Smooth muscle cell of the brain vasculature (primary cell): ENCODE measurements at places on chromosomes 7 and 10.

- DNase-seq, result no peak
Observed at GRCh38 chr10:125639846-125640245, 43.1 kb downstream of the TEX36 start.

DNA sequence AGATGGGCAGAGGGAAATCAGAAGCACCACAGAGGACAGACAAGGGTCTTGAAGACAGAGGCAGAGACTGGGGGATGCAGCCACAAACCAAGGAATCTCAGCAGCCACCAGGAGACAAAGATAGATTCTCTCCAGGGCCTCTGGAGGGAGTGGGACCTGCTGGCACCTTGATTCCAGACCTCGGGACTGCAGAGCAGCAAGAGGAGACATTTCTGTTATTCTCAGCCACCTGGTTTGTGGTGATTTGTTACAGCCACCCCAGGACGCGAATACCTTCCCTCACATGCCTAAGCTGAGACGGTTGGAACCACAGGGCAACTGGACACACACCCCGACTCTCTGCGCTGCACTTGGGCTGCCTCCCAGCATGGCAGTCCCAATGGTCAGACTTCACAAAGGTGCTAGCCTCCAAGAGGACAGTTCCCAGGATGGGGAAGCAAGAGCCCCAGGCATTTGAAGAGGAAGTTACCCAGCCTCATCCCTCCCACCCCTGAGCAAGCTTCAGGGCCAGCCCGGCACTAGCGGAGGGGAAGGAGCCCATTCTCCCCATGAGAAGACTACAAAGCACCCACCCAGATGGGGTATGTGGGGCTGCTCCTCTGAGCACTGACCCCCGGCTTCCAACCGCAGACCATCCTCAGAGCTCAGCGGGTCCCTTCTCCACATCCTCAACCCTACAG, 104.6 kb upstream of the INSIG1 start:
- no peak for DNase-seq

GRCh38 chr7:75040512-75040911, 33.1 kb downstream of the RCC1L start:
- DNase-seq, result no peak

DNA sequence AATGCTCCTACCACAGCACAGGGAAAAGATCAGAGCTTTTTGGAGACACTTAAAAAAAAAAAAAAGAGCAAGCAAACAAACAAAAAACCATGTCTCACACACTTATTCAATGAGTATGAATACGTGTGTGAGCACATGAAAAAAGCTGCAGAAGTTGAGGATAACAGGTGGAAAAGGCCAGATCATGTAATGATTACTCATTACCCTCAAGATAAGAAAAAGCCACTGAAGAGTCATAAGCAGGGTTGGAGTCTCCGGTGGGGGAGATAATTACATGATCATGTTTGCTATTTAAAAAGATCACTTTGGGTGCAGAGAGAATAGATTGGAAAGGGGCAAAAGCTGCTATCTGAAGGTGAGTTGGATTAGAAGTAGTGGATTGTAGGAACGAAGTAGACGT, 77.0 kb downstream of the POU6F2 start:
- no peak for DNase-seq

DNA sequence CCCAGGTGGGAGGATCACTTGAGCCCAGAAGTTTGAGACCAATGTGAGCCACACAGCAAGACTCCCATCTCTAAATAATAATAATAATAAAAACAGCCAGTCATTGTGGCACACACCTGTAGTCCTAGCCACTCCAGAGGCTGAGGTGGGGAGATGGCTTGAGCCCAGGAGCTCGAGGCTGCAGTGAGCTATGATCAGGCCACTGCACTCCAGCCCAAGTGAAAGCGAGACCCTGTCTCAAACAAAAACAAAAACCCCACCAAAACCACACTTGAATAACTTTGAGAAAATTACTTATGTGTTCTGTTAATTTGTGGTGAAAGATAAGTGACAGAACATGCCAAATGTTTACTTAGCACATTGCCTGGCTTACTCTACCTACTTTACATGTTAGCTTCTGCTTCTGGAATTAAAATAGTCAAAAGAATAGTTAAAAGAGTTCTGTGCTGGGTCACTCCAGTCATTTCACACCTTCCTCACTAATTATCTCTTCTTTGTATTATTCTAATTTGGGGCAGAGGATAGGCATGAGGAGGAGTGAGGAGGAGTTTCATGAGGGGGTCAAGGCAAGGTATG, 9.8 kb downstream of the TMEM60 start:
- DNase-seq, result no peak

GRCh38 chr10:7788639-7789286, 786 bp downstream of the ATP5F1C start:
- DNase-seq, result no peak

DNA sequence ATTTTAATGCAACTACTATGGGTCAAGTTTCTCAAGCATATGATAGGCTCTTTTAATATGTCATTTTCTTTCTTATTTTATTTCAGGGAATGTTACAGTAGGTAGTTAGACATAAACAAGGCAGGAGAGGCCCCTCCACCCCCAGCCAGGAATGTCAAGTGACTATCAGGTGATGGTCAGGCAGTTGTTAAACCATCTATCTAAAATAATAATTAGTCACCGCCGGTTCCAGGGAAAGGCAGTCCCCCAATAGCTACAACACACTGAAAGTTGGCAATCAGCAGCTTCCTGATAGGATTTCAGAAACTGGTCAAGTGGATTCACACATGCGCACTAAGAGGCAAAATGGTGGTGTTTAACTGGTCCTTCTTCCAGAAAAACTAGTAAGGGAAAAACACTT, 9.3 kb downstream of the OLAH start:
- no peak for DNase-seq

GRCh38 chr10:122127943-122128342, 139.0 kb downstream of the TACC2 start:
- DNase-seq, result no peak

GRCh38 chr10:5545778-5546710, 21.3 kb downstream of the CALML3 start:
- peak; percentile 91 for DNase-seq

DNA sequence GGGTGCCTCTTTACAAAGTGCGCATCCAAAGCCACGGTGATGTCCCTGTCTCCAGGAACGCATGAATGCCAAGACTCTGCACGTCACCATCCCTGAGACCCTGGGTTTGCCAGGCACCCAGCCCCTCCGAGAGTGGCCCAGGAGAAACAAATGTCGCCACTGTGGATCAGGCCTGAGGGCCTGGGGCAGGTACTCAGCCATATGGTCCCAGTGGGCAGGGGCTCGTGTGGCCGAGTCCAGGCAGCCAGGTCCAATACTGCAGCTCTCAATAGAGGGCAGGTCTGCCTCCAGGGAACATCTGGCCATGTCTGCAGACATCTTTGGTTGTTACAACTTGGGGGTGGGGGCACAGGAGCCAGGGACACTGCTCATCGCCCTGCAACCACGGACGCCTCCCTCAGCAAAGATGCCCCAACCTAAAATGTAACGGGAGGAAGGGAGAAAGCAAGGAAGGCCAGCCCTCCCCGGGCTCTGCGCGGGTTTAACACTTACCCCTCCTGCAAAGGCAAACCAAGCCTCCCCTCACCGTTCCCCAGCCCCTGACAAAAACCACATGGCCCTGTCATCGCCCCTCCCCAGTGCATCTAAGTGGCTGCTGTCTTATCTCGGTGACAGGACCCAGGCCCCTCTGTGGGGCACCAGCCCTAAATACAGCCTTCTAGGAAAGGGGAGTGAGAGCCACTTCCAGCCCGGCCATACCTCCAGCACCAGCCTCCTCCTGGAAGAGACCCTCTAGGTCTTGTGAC, 10.3 kb upstream of the PAPOLB start:
- DNase-seq, result no peak

- DNase-seq, result no peak
Observed at GRCh38 chr7:27151341-27151930, 947 bp downstream of the HOXA3 start.

DNA sequence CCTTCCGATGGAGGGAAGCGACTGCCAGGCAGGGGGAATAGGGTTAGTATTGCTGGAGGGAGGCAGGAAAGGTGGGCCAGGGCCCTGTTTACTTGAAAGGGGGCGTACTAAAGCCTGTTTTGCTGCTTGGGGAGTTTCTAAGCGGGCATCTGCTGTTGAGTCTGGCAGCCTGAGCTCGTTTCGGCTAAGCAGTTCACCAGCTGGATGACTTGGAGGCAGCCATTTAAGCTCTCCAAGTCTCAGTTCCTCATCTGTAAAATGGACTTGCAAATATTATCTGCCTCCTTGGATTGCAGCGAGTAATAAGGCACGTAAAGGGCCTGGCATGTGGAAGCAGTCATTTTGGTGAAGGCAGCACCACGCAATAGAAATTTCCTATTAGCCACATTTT, 44.0 kb downstream of the LDB3 start:
- no peak for DNase-seq

- DNase-seq, result no peak
Observed at GRCh38 chr10:3692387-3692999, 92.5 kb downstream of the KLF6 start.

DNA sequence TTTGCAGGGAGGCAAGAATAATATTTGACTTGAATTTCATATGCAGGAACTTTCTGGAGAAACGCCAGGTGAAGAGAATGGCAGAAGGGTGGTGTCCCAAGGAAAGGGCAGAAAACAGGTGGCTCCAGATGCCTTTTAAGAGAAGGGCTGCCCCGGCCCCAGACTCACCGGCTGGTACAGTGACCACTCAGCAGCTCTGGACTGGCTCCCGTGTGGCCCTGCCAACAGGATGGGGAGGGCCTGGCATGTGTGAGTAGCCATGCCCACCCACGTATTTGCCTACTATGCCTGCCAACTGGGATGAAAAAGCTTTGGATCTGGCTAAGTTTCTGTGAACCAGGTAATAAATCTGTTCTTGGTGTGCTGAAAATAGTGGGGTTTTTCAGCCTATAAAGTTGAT, 159.5 kb downstream of the PRKAG2 start:
- no peak for DNase-seq

DNA sequence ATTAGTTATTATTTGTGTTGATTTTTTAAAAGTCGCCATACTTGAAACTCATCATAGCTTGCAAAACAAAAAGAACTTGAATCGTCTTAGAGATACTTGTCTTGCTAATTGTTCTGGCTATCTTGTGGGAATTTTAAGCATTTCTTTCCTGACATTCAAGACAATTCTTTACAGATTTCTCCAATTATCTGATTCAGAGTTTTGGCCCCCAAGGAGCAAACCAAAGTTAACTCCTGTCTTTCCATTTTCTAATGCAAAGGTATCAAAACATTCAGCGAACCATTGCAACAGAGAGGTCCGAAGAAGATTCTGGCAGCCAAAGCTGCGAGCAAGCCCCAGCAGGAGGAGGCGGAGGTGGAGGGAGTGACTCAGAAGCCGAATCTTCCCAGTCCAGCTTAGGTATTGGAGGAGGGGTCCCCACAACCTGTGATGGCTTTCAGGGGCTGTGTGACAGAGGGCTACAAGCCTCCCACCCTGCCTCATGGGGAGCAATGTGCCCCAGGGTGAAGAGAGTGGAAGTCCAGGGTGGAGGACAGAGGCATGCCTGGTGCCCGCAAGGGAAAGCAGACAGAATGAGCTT, 119.4 kb upstream of the STK17A start:
- no peak for DNase-seq

DNA sequence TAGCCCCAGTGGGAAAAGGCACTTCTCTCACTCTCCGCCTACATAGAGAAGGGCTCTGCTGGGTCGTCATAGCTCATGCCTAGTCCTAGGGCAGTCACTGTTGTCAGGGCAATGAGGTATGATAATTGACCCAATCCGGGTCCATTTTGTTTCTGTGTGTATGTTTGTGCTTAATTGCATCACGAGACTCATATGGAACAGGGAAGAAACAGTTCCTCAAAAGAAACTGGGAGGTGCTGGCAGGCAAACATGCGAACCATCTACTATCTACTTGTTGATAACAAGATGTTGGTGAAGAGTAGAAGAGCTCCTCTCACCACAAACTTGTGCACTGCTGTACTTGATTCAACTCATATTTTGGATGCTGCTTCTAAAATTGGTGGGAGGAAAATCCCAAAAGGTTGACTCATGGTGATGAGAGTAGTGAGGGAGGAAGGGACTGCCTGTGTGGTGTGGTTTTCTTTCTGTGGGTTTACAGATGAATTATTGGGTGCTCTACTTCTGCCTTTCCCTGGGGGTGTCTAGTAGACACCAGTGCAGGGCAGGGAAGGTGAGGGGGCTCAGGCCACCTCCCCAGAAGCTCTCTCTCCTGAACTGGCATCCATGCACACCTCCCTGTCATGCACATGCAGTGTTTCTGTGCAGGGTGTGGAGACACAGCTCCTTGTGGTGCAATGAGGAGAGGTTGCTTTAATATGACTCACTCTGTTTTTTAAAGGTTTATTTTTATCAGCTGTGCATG, 29.4 kb downstream of the LSMEM1 start:
- no peak for DNase-seq

DNA sequence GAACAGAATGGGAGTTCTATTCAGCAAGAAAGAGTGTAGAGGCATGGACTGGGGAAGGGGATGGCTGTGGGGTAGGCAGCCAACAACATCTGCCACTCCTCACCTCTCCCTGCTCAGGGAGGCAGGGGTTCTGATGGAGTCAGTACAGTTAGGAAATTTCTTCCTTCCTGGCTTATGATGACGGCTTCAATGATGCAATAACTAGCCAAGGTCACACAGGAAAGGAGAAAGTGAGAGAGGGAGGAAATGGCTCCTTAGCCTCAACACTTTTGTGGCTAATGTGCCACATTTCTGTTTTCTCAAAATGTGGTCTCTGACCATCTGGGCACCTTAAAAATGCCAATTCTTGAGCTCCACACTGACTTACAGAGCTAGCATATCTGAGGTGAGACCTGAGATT, 79.3 kb upstream of the PDZD8 start:
- DNase-seq, result no peak

GRCh38 chr10:127976286-127976685, 69.4 kb downstream of the PTPRE start:
- DNase-seq, result no peak

- DNase-seq, result no peak
Observed at GRCh38 chr7:98870807-98871491, 1.1 kb upstream of the TMEM130 start.

GRCh38 chr10:13272164-13272571, 27.7 kb downstream of the PHYH start:
- DNase-seq, result no peak

GRCh38 chr7:5703572-5704533, 77.6 kb downstream of the RNF216 start:
- DNase-seq, result no peak

- DNase-seq, result no peak
Observed at GRCh38 chr7:100942045-100942774, 7.1 kb upstream of the MUC3A start.

DNA sequence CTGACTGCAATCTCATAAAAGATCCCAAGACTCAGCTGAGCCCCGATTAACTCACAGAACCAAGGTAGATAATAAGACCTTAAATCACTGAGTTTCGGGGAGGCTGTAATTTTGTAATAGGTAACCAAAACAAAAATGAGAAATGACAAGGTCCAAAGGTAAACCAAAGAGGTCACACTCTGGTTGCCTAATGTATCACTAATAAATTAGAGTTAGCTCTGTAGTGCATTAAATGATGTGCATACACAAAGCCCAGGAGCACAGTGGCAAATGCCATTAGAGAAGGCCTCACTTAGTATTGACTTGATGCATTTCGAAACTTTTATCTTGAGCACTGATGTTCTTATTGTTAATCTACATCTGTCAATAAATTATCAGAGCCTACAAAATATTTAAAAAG, 237.7 kb upstream of the CCDC6 start:
- DNase-seq, result no peak

- DNase-seq, result no peak
Observed at GRCh38 chr7:11835260-11835659, 3.3 kb upstream of the THSD7A start.

GRCh38 chr10:114346176-114347031, 57.9 kb downstream of the AFAP1L2 start:
- peak; percentile 94 for DNase-seq

- DNase-seq, result no peak
Observed at GRCh38 chr10:73076360-73077183, 20.1 kb downstream of the P4HA1 start.
